ENCODE measurements at places on chromosomes 5 and 9.

DNA sequence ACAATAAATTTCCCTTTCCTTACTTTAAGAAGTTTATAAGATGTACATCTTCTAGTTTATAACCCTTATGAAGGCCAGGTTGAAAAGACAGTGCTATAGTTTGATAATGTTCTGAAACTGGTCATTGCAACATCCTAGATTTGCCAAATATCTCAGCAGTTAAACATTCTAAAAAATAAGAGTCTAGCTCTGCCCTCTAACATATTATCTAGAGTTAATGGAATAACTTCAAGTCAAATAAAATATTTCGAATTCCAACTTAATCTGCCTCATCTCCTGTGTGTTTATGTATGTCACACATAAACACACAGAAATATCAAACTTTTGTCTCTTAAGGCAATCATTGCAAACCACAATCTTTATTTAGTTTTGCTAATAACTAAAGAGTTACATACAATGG is 796.6 kb downstream of the TLE1 start:
- DNase-seq: no peak

- DNase-seq: no peak
Observed at GRCh38 chr9:78298046-78298765, 1.3 kb downstream of the PSAT1 start.

DNA sequence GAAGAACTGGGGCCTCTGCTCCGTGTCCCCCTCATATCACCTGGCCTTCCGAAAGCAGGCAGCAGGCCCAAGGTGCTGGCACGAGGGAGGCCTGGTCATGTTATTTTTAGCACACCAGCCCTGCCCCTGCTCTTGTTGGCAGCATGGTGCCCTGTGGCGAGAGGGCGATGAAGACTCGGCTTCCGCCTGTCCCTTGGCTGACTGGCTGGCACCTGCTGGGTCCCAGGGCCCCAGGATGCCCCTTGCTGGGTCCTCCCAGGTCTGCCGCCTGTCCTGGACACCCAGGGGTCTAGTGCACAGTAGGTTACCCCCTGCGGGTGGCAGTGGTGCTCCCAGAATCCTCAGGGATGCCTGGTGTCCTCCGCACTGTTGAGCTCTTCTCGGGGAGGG is 77.0 kb downstream of the RXRA start:
- no peak for DNase-seq

- DNase-seq: no peak
Observed at GRCh38 chr5:68818057-68818695, 275.6 kb upstream of the SLC30A5 start.

DNA sequence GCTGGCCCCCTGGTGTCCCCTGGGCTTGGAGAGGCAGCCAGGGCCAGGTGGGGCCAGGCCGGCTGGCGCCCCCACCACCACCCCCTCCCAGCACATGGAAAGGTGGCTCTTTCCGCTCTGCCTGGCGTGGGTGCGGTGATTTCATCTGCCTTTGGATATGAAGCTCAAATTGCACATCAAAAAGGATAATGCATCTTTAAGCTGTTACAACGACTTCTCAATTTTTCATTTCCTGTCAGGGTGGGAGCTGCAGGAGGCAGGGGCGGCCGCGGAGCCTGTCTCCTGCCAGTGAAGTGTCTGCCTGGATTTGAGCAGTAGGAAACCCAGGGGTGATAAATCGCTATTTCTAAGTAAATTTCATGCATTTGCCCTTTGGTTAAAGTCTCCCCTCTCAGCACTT is 169.2 kb upstream of the MVB12B start:
- no peak for DNase-seq

- DNase-seq: no peak
Observed at GRCh38 chr9:28735738-28736342, 1162.6 kb upstream of the C9orf72 start.

- no peak for DNase-seq
Observed at GRCh38 chr5:168858994-168859393, 279.8 kb upstream of the PANK3 start.

GRCh38 chr9:21324047-21324446 is 11.2 kb downstream of the KLHL9 start:
- no peak for DNase-seq

GRCh38 chr5:138596105-138596881 is 21.1 kb upstream of the HSPA9 start:
- no peak for DNase-seq

- DNase-seq: no peak
Observed at GRCh38 chr9:107983762-107984161, 494.2 kb upstream of the KLF4 start.

GRCh38 chr5:56143373-56143714 is 89.8 kb downstream of the ANKRD55 start:
- DNase-seq: no peak

DNA sequence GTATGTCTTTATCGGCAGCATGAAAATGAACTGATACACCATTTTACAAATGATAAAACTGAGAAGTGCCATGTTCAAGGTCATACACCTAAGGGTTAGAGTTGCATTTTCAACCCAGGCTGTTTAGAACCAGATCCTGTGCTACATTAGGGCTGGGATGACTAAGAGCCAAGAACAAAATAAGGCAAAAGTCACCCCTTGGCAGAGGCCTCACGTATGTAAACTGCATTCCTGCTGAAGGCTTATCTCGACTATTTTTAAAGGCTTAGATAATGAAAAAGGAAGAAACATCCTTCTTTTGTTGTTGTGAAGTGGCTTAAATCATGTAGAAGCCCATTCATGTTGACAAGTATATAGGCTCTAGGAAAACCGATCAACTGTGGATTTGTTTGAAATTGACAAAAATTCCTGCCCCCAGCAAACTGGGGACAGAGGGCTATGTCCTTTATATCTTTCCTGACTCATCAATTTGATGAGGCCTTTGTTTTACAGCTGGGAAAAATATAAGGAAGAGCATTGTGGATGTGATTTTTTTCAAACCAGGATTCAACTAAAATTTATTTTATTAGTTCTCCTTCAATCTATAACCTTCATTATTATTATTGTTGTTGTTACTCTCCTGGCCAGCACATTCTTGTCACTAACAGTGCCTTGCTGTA is 196.5 kb downstream of the SNX18 start:
- no peak for DNase-seq

GRCh38 chr9:72305707-72306106 is 59.3 kb downstream of the ZFAND5 start:
- no peak for DNase-seq

GRCh38 chr9:26523577-26523976 is 369.0 kb downstream of the CAAP1 start:
- DNase-seq: no peak

DNA sequence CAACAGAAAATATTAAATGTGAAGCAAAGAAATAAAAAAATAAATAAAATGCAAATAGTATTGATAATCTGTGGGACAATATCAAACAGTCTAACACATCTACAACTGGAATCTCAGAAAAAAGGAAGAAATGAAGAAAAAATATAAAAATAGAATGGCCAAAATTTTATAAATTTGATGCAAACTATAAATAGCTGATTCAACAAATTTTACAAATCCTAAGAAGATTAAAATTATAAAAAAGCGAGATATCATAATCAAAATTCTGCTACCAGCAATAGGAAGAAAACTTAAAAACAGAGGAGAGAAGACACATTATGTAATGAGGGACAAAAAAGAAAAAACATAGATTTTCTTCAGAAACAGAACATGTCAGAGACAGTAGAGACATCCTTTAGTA is 129.2 kb upstream of the IRX1 start:
- no peak for DNase-seq
